ENCODE measurements at places on chromosomes 2 and 18.

DNA sequence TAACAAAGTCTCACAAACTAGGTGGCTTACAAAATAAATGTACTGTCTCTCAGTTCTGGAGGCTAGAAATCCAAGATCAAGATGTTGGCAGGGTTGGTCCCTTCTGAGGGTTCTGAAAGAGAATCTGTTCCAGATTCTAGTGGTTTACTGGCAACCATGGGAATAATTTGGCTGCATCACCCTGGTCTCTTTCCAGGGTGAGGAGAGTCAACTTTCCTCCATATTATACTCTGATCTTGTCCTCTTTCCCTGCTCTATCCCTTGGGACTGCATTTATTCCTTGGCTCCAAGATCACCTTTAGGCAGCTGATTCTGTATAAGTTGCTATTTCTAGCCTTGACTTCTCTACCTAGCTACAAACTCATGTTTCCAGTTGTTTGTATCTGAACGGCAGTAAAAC is 35.2 kb downstream of the SLC40A1 start:
- no peak for DNase-seq

- no peak for DNase-seq
Measured at GRCh38 chr2:108270768-108271506, 17.8 kb upstream of the SULT1C2 start.

DNA sequence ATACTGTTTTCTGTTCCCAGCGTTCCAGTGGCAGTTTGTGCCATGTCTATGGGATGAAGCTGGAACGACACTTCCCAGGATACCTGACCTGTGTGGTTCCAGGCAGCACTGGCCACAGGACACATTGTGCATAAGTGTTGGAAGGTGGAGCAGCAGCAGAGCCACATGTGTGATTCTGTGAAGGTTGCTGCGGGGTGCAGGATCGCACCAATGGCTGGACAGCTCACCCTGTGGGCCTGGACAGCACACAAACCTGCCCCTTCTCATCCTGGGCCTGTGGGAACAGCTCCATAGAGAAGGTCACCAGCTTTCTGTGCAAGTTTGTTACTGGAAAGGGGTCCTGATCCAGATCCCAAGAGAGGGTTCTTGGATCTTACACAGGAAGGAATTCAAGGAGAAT is 252.2 kb upstream of the RAB6C start:
- no peak for DNase-seq

GRCh38 chr2:176178038-176178756 is 10.3 kb upstream of the HOXD1 start:
- DNase-seq, result no peak

- DNase-seq, result no peak
Measured at GRCh38 chr18:3171631-3172030, 48.1 kb downstream of the MYOM1 start.

- no peak for DNase-seq
Measured at GRCh38 chr2:38214209-38214717, 138.3 kb upstream of the CYP1B1 start.

- DNase-seq, result no peak
Measured at GRCh38 chr2:241728627-241729026, 5.8 kb upstream of the D2HGDH start.

GRCh38 chr2:64133828-64134227 is 10.4 kb downstream of the PELI1 start:
- DNase-seq, result no peak

DNA sequence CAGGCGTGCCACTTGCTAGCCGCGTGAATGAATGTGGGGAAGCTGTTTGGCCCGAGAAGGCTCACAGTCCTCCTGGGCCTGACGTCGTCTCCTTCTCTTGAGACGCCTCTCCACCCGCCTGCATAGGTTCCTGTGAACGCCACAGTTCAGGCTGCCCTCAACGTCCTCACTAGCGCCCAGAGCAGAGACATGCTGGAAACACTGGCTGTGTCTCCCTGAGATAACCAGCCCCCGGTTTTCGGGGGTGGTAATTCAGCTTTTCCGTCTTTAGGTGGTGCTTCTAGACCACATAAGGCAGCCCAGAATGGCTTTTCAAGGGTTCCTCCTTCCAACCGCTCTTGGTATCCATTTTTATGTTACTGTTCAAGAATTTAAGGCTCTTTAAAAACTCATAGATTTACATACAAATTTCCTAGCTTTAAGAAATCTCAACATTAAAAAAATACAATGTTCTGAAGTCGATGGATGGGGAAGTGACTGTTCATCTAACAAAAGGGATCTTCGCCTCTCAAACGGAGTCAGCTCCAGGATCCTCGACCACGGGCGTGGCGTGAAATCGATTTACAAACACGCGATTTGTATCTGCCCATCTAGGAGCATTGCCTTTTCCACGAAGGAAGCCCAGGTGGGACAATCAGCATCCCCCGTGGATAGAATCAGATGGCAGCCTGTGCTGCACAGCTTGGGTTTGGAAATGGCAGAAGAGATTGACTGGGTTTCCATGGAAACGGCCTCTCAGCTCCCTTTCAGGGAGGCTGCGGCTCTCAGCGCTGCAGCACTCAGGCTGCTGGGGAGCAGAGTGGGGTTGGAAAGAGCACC is 110.6 kb upstream of the PXDN start:
- no peak for DNase-seq

DNA sequence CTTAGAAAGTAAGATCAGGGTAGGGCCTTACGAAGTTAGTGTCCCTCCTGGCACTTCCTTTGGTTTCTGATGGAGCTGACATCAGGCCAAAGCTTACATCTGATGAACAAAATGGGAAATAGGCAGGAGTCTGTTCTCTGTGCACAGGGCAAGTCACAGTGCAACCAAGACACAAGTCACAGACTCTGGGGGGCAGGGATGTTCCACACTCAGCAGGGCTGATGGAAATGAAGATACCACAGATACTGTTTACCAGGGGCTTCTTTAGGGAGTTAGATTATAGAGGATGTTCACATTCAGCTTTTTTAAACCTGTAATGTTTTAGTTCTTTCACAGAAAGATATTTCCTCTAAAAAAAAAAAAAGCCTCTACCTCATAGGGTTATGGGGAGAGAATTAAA is 106.2 kb upstream of the EPC2 start:
- DNase-seq, result no peak

DNA sequence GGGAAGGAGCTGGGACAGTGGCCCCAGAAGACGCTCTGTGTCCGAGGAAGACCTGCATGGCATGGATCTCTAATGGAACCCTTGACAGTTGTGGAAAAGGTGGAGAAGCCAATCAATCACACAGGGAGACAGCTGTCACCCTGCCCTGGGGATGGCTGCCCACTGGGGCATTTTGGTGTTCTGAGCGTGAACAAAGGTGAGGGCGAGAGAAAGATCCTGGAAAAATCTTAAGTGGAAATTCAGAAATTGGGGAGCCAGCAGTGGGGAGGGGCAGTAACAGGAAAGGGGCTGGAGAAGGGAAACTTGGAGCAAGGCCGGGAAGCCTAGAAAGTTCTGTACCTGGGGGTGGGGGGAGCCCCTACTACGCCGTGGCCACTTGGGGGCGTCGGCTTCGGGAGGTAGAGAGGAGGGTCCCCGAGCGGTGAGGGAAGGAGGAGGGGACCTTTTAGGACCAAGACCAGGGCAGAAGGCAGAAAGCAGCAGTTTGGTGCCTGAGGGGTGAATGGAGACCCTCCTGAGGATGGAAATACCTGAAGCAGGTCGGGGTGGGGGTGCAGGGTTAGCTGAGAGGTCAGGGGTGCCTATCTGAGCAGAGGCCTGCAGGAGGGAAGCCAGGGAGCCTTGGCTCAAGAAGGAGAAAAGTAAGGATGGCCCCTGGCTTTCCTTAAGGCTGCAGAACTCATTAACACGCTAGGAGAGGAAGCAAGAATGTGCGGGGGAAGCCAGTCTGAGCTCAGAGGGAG is 30.0 kb downstream of the NGEF start:
- DNase-seq, result no peak

- no peak for DNase-seq
Measured at GRCh38 chr2:18005411-18005810, 126.9 kb downstream of the KCNS3 start.

- no peak for DNase-seq
Measured at GRCh38 chr2:53515435-53516332, 251.9 kb upstream of the CHAC2 start.

DNA sequence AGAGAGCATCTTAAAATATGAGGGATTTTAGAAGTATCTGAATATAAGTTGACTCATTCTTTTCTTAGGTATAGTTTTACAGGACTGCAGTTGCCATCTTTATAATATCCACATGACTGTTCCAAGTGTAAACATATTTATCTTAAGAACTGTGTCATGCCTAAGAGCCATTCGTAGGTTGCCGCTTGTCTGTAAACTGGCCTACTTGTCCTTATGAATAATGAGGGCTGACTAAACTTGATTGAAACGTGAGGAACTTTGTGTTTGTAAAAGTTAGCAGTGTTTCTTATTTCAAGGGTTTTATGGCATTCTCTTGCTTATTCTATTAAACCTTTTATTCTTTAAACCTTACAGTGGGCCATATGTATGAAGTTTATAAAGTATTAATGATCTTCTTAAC is 99.6 kb downstream of the MAP3K20 start:
- no peak for DNase-seq

DNA sequence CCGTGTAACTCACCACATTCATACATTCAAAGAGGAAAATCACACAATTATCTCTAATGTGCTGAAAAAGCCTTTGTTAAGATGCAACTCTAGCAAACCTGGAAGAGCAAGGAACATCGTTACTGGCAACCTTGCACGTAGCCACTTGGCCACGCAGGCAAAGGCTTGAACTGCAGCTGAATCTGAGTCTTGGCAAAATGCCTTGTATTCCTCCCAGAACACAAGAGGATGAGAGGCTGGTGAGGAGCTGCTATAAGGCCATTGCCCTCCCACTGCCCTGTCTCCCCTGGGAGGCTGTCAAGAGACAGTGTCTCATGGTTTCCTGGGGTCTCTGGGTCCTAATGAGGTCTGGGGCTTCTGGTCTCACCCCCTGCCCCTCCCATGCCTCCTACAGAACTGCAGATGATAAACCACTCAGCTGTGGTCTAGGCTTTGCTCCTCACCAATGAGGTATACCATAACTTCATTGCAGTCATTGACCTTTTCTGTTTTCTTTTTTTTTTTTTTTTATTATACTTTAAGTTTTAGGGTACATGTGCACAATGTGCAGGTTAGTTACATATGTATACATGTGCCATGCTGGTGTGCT is 141.4 kb downstream of the SPP2 start:
- no peak for DNase-seq

DNA sequence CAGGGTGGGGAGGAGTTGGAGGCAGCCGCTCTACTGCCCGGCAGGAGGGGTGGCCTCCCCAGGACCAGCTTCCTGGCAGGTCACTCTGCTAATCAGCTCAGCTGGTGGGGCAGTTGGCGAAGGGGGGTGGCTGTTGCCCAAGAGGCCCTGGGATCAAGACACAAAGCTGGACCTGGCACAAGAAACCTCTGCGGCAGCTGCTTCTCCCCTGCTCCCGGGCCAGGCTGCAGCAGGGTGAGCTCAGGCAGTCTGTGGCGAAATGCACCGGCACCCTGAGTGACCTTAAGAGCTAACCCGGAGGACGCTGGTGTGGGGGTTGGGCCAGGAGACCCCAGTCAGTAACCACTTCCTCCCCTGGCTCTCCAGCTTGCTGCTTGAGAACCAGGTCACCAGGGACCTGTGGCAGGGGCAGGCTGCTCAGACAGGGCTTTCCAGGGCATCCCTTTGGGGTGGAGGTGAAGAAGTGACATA is 31.1 kb downstream of the TOGARAM2 start:
- no peak for DNase-seq

DNA sequence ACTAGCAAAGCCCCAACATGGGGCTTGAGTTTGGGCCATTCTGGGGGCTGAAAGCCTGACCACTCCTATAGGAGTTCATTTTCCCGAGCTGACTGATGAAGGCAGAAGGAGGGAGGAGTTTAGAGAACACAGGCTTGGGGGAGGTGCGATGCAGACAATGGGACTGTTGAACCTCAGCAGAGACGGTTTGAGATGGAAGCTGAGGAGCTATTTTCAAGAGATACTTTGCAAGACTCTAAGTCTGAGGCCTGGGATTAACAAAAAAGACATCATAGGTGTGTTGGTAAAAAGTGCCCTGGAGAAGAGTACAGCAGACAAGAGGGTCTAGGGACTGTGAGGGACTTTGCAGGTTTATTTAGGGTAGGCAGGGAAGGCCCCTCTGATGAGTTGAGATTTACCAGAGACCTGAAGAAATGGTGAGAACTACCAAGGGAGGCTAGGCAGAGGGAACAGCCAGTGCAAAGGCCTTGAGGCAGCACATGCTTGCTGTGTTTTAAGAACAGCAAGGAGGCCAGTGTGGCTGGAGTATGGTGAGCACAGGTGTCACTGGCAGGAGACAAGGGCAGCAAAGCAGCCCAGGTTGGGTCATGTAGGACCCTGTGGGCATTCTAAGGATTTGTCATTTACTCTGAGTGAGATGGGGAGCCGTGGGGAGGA is 31.6 kb downstream of the PCBP1 start:
- DNase-seq, result no peak

DNA sequence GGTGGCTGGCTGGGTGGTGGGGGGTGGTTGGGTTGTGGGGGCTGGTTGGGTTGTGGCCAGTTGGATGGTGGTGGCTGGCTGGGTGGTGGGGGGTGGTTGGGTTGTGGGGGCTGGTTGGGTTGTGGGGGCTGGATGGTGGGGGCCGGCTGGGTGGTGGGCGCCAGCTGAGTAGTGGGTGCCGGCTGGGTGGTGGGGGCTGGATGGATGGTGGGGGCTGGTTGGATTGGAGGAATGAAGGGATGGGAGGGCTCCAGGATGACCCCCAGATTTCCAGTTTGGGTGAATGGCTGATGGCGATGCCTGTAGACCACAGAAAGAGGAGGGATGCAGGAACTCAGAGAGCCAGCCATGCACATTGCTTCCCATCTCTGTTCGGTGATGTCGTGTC is 26.8 kb upstream of the GPR17 start:
- DNase-seq, result no peak

- DNase-seq, result no peak
Measured at GRCh38 chr2:1995081-1995480, 250.8 kb upstream of the PXDN start.

DNA sequence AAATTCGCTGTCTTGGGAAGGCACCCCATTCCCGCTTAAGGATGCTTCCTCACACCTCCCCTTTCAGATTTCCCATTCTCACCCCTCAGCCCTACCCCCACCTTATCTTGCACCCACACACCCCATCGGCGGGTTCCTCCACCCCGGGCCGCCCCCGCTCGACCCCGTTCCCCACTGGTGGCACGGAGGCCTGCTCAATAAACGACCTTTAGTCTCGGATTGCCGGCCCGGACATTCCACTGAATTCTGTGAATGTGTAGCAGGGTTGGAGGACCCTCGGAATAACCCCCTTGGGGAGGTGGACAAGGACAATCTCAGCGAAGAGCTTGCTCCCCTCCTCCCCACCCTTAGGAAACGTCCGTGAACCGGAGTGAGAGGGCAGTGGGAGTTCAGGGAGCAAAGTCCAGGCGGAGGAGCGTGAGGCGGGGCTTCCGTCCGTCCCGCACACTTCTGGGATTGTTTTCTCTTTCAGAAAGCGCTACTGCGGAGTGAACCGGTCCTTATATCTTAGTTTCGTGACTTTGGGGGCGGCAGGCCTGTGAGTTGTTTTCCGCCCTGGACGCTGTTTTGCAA is 2.8 kb upstream of the LBX2 start:
- DNase-seq, result no peak

DNA sequence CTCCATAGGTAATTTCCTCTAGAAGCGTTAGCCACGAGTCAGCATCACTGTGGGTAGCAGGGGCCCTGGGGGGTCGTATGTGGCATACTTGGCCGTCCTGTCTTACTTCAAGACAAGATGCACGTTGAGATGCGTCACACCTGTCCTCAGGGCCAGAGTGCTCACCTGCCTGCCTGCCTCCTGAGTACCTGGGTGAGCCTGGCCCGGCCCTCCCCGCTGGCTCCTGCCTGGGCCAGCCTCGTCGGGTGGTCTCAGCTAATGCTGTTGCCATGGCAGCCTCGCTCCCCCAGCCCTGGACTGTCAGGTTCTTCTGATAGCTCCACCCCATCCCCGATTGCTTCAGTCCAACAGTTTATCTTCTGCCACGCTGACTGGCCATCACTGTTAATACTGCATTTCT is 232.4 kb downstream of the GBX2 start:
- no peak for DNase-seq

Measured in glomerular endothelial cell (primary cell).